A549 (cell line): ENCODE measurements at places on chromosomes 12 and 14.

- no peak for DNase-seq
Observed at GRCh38 chr12:666766-667308, 3.6 kb upstream of the NINJ2 start.

GRCh38 chr12:68334132-68334531 is 2.0 kb upstream of the MDM1 start:
- DNase-seq = peak; percentile 60

DNA sequence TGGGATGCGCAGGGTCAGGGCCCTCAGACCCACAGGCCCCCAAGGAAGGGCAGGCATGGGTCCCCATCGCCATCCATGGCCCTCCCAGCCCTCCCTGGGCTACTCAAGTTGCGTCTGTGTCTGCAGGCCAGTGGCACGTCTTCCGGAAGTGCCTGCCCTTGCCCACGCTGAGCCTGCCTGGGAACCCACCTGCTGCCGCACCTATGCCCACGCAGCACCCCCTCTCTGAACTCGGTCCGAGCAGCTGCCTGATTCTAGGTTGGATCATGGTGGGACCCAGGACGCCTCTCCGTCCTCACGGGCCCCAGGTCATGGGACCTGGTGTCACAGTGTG is 182.8 kb downstream of the ADGRD1 start:
- DNase-seq = no peak

- DNase-seq = no peak
Observed at GRCh38 chr12:84035766-84036165, 876.8 kb downstream of the SLC6A15 start.

- DNase-seq = no peak
Observed at GRCh38 chr14:38389681-38390080, 133.8 kb upstream of the CLEC14A start.

DNA sequence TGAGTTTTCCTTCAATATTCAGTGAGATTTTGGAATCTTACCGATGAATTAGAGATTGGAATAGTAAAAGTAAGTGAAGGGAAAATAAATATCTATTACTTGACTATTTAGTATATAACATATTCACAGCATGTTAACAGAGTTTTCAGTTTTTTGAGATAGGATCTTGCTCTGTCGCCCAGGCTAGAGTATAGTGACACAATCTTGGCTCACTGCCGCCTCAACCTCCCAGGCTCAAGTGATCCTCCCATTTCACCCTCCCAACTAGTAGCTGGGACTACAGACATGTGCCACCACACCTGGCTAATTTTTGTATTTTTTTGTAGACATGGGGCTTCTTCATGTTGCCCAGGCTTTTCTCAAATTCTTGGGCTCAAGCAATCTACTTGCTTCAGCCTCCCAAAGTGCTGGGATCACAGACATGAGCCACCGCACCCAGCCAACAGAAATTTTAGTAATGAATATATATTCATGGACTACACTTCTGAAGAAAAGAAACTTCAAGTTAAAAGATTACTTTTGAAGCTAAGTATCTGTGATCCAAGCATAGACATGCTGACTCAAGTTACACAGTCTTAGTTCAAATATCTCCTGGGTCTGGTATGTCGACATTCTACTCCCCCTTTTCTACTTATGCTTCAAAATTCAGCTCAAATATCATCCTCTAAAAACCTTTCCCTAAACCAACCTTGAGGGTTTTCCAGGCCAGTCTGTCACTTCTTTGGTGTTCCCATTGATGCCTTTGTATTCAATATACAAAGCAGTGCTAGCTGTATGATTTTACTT is 13.8 kb downstream of the UBE2N start:
- DNase-seq = no peak

- DNase-seq = peak; percentile 4
Observed at GRCh38 chr12:107990325-107990724, 138.8 kb upstream of the WSCD2 start.

DNA sequence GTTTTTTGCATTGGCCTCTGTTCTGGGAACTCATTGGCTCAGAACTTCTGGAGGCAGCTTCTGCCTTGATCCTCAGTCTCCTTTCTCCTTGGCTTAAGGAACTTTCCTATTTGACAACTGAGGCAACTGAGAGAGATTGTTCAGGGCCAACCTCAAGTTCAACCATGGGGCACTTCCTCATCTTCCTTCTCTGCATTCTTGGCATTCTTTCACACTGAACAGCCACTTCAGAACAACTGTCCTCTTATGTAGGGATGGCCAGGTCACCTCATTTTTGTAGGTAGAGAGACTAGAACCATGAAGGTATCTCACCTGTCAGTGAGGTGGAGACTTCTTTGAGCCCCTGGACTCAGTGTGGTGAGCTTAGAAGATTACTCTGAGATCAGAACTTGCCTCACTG is 63.0 kb upstream of the NRXN3 start:
- no peak for DNase-seq

DNA sequence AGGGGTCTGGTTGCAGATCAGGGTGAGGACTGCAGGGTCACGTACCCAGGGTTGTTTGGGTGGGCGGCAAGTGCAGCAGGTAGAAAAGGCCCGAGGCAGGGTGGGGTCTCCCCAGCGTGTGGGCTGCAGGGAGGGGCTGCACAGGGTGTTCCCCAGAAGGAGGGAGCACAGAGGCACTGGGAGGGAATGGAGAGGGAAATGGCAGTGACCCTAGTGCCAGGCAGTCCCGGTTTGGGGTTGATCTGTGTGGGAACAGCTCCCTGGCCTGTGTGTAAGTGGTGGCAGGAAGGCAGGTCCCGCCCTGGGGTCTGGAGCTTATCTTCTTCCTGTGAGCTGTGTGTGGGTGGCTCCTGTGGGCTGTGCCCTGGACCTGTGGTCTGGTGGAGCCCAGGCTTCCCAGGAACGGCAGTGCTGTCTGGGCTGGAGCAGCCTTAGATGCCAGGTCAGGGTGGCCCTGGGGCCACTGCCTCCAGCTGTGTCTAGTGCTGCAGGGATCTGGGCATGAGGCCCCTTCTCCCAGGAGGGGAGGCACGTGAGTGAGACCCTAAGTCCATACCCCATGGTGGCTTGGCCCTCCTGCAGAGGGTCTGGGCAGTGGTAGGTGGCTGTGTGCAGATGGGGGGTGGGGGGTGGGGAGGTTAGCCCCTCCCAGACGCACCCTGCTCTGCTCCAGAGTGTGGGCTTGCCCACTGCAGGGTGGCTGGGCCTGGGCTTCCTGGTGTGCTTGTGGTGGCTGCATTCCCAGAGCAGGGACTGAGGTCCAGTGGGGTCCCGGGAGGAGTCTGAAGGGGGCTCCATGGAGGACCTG is 363.5 kb downstream of the TMEM121 start:
- no peak for DNase-seq

- no peak for DNase-seq
Observed at GRCh38 chr14:56100556-56100955, 17.7 kb upstream of the PELI2 start.

DNA sequence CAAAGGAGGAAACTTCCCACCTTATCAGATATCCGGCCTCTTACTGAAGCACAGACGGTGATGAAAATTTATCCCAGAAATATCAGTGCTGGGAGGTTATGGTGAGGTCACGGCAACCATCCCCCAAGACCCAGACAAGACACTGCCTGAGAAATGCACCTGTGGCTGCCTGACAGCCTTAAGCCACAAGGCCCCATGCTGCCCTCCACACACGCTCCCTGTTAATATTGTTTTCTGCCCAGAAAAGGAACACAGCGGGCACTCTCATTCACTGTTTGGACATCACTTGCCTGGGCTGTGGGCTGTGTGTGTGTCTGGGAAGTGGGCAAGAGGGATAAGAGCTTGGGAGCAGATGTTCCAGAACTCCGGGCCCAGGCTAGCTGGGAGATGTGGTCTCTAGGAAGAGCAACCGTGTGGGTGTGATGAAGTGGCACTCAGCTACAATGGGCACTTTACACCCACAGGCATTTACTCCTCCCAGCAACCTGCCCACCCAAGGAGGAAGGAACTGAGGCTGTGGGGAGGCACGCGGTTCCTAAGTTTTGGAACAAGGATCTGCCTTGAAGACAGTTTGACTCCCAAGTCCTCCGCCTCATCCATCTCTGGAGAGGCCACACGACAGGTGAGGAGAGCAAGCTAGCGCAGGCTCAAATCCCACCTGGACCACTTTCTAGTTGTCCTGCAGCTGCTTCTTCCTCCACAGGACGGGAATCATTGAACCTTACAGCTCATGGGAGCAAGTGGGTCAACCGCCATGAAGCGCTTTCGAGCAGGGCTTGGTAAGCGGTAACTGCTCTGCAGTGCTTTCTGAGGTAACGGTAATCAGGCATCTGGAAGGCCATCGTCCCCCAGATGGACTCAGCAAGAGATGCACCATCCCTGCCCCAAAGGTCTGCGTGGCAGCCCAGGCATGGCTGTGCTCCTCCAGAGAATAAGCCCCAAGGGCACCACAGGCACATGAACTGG is 91.4 kb downstream of the CHGA start:
- DNase-seq = no peak

DNA sequence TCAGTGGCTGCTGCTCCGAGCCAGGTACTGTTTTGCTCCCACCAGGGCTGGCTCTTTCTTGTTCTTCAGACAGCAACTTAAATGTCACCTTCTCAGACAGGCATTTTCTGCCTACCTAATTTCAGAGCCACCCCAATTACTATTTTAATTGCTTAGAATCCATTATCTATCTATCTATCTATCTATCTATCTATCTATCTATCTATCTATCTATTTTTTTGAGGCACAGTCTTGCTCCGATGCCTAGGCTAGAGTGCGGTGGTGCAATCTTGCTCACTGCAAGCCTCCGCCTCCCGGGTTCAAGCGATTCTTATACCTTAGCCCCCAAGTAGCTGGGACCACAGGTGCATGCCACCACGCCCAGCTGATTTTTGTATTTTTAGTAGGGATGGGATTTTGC is 58.5 kb downstream of the SPPL3 start:
- no peak for DNase-seq

DNA sequence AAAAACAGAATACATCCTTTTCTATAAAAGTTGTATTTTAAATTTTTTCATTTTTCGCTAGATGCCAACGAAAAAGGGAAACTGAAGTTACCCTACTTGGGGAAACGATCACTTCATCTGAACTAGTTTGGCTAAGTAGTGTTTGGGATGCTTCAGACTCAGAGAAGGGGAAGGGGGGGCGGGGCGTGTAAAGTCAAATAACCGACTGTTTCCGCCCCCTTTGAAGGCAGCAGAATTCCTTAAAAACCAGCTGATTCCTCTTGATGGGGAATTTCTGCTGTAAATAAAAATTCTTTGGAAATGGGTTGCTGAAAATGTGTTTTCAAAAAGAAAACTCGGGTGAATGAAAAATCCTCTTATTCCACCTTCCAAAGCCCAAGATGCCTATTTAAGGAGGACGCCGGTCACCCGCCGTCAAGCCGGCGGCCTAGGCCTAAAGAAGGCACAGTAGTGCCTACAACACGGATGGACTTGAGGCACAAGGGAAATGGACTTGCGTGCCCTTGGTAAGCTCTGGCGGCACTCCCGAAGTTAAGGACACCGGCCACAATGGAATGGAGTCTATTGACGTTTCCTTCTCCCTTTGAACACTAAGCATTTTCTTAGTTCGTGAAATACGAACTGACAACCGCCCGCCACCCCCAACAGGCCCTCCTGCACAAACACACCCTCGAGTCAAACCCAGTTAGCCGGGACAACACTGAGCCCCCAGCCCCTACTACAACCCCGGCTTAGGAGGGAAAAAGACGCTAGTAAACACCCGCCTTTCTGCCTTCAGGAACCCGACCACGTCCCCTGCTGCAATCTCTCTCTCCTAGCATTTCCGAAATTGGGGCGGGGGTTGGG is 1.9 kb downstream of the ATXN2 start:
- peak; percentile 52 for DNase-seq

DNA sequence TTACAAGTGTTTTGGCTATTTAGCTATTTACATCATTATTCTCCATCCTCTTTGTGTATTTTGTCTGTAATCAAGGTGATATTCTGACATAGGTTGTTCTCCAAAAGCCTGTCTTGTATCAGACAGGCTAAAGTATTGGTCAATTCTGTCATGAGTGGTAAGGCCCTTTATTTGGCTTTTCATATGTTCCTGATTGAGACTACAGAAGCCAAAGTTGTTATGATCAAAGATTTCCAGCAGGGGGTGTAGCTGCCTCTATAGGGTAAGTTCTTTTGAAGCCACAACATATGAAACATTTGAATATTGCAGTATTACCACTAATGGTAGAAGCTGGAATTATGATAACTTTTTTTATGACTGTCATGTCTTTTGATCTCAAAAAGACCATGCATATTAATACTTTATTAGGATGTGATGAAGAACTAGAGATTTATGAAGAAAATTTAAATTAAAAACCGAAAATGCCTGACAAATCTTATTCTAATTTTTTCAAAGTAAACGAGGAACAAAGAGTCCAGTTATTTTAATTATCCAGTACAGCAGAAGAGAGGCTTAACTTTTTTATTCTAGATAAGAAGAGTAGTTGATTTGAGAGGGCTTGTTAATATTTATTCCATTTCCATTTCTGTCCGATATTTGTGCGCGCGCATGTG is 3.4 kb upstream of the ARHGAP5 start:
- DNase-seq = peak; percentile 87
